ENCODE measurements at places on chromosomes 5 and 9.

DNA sequence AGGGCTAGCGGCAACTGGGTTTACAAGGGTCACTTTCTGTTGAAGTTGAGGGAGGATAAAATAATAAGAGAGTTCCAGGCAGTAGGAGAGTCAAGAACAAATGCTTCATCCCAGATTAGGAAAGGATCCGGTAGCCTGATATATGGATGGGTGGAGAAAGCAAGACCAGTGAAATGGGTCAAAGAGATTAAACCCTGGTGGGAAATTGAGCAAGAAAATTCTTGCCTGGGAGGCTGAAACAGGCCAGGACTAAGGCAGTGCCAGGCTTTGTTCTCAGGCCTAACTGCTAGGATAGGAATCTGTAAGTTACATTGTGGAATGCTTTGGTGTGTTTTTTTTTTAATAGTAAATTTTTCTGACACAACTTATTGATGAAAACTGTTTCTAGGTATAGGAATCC, 257.4 kb upstream of the RFX3 start:
- no peaks in the 10 kb centered on the region for H3K36me3 ChIP-seq
- no peaks in the 10 kb centered on the region for H3K4me1 ChIP-seq
- H3K27ac ChIP-seq = no peak overlapping the region
- H3K4me3 ChIP-seq = no peak overlapping the region

DNA sequence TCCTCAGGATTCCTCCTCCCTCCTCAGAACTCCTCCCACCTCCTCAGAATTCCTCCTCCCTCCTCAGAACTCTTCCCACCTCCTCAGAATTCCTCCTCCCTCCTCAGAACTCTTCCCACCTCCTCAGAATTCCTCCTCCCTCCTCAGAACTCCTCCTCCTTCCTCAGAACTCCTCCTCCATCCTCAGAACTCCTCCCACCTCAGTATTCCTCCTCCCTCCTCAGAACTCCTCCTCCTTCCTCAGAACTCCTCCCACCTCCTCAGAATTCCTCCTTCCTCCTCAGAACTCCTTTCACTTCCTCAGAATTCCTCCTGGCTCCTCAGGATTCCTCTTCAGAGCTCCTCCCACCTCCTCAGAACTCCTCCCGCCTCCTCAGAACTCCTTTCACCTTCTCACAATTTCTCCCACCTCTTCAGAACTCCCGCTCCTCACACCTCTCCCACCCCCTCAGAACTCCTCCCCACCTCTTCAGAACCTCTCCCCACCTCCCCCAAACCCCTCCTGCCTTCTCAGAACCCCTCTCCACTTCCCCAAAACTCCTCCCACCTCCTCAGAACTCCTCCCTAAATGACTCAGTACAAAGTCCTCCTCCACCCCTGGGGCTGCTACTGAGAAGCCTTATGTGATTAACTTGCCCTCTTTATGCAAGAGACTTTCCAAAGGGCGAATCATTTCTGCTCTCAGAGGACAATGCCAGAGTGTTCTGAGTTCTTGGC, 23.2 kb downstream of the SLC46A2 start:
- H3K27ac ChIP-seq = no peak overlapping the region
- peak; percentile 49 for DNase-seq
- H3K36me3 ChIP-seq = peaks cover 3% of the 10 kb centered on the region
- H3K4me1 ChIP-seq = peaks cover 20% of the 10 kb centered on the region
- no peaks in the 10 kb centered on the region for H3K27me3 ChIP-seq

GRCh38 chr5:177470759-177471536, 2.5 kb downstream of the DBN1 start:
- peaks cover 26% of the 10 kb centered on the region for H3K4me1 ChIP-seq
- no peak overlapping the region for H3K27ac ChIP-seq
- H3K4me3 ChIP-seq = no peak overlapping the region
- no peak for DNase-seq
- no peaks in the 10 kb centered on the region for H3K27me3 ChIP-seq

DNA sequence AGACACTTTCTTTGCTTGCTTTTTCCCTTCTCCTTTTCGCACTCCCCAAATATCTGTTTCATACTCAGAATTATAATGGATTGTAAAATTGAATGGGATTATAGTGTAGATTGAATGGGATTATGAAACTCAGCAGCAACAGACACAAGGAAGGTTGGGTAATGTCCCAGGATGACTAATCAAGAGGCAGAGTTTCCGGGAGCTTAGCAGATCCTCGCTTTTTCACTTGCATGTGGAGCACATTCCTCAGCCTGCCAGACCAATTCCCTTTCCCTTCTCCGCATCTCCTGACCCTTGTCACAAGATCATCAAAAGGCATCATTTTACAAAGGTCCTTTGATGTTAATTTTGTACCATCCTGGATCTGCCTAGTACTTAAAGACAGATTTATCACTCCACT, 55.1 kb upstream of the SLC1A1 start:
- H3K36me3 ChIP-seq = no peaks in the 10 kb centered on the region
- H3K4me3 ChIP-seq = no peak overlapping the region
- no peaks in the 10 kb centered on the region for H3K4me1 ChIP-seq
- peaks cover 5% of the 10 kb centered on the region for H3K27me3 ChIP-seq
- DNase-seq = no peak

DNA sequence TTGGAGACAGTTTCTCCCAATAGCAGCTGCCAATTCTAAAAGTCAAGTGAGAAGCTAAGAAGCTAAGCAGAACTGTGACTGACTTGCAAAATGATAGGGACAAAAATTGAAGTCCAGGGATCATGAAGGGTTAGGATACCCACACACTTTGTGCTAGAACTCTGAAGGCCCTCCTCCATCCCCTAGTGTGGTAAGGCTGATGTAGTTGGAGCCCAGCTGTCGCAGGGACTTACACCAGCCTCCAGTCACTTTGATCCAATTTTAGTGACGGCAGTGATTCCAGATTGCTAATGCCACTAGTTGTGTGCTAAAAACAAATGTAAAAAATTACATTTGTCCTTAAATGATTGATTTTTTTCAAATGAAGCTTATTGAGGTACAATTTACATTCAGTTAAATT, 742.7 kb upstream of the ZNF608 start:
- H3K36me3 ChIP-seq = no peaks in the 10 kb centered on the region
- H3K4me1 ChIP-seq = peaks cover 13% of the 10 kb centered on the region
- H3K27me3 ChIP-seq = no peaks in the 10 kb centered on the region
- H3K27ac ChIP-seq = no peak overlapping the region

All from common myeloid progenitor, CD34-positive (primary cell).